Mucosa of gallbladder (tissue), 1 donor: ENCODE measurements at places on chromosomes 4 and X.

GRCh38 chr4:147683188-147683591 lies 773 bp downstream of the PRMT9 start:
- no peak for DNase-seq

- DNase-seq, result no peak
Measured at GRCh38 chr4:184684491-184685189, 35.1 kb downstream of the PRIMPOL start.

DNA sequence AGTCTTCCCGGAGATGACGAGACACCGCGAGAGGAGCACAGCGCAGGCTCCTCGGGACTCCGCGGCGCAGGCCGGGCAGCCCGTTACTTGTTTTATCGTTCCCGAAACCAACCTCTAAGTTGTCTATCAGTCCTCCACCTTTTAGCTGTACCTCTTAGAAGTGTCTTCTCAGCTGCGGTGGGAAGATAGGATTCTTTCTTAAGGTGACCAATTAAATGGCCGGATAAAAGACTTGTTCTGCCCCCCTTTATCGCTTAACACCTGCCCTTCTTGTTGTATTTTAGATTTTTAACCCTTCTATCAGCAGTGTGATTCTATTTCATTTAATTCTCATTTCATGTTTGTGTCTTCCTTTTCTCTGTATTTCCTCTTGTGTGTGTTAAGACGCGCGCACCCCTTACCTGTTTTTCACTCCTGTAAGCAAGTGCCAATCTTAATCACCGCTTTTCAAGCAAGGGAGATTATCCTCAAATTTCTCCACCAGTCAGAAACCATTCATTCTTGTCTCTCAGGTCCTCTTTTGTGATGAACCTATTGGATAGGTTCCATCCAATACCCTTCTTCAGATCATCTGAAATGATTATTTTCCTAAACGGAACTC lies at the start of gene SLC9B2:
SLC9B2 (minus strand) TSS at position 15 of the 601 bp plus-strand sequence. CDS start 9,211 bp downstream, outside the sequence.
- DNase-seq, result no peak

- no peak for DNase-seq
Measured at GRCh38 chr4:70927502-70928137, 25.5 kb downstream of the MOB1B start.

GRCh38 chrX:56564921-56565840 lies 1.8 kb downstream of the UBQLN2 start:
- no peak for DNase-seq

- no peak for DNase-seq
Measured at GRCh38 chr4:16667464-16667863, 231.0 kb downstream of the LDB2 start.

DNA sequence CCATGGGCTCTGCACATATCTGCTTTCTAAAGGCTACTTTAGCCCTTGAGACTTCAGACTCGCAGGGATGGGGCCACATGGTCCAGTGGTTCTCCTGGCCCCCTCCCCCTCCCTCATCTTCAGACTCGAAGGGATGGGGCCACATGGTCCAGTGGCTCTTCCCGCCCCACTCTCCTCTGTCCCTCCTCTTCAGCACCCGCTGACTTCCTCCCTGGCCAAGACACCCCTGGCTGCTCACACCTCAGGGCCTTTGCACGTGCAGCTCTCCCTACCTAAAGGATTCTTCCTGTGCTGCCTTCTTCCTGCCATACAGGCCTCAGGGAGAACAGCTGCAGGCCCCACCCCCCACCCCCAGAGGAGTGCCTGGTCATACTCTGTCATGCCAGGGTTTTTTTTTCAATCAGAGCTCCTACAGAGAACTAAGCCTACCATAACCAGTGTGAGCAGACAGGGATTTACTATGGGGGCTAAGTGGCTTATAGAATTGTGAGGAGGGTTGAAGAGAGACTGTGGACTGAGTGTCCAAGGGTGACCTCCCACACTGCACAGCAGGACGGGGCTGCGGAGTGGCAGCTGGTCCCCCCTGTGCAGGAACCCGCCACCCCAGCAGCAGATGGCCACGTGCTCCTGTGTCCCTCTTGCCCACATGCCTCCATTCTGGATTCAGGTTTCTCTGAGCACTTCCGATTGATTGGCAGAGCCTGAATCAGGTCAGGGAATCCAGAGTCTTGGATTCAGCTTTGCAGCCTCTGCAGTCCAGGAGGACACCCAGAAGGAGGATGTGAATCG lies 6.1 kb upstream of the SPON2 start:
- DNase-seq, result no peak

GRCh38 chr4:116636917-116637316 lies 448.5 kb downstream of the TRAM1L1 start:
- DNase-seq, result no peak

GRCh38 chr4:88158038-88158488 lies 376 bp downstream of the ABCG2 start:
- DNase-seq, result no peak

DNA sequence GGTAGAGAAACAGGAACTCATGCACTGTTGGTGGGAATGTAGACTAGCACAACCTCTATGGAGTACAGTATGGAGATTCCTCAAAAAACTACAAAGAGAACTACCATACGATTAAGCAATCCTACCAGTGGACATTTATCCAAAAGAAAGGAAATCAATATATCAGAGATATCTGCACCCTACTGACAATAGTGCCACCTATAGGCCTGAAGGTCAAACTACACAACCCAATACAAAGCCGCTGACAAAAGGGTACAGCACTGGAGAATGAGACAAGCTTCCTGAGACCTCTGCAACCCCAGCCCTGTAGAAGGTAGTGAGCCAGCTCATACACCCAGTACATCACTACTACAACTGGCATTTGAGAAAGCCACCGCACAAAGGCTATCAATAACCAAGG lies 67.1 kb downstream of the CBR4 start:
- DNase-seq, result no peak

DNA sequence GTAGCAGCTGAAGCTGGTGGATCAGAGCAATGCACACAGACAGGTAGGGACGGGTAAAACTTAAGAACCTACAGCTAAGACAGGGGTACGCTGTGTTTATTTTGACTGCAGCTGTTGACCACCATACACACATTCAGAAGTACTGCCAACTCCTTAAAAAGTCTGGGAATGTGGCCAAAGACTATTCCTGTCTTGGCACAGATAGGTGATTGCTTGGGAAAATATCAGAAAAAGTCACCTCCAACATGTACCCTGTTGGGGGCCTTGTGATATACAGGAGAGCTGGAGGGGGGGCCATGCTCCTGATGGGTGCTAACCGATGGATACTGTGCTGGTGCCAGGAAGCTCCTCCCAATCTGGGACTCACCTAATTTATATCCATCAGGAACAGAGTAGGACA lies 121.2 kb downstream of the VCX2 start:
- no peak for DNase-seq

- DNase-seq, result peak; percentile 21
Measured at GRCh38 chrX:102712216-102712966, at the start of gene GPRASP2. Gene GPRASP2 (plus strand): TSS chrX:102712448. CDS start chrX:102714870, 2,422 bp downstream.

- no peak for DNase-seq
Measured at GRCh38 chrX:97842468-97843199, 958.9 kb downstream of the RPA4 start.

- DNase-seq, result no peak
Measured at GRCh38 chr4:145505995-145506394, 24.3 kb downstream of the SMAD1 start.

DNA sequence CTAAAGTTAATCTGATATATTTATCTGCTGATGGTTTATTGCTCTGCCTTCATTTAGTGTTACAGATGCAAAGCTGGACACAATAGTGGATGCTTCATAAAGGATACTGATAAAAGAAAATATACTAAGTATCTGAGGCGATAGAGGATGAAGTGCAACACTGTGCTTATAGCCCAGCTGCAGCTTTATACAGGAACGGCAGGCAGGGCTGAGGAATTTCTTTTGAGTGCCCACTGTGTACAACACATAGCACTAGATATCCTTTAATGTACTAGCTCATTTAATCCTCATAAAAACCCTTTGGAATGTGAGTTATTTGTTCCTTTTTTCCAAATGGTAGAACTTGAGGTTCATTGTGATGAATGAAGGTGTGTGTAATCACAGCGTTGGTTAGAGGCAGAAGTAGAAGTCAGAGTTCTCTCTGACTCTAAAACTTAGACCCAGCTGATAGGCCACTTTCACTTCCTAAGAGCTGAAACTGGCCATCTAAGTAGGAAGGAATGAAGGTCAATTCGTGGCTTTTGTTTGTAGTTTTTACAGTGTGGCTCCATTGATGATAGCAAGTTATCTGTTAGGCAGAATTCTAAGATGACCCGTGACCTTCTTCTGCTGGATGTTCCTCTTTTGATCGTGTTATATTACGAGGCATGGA lies 138.0 kb downstream of the VEGFC start:
- DNase-seq, result no peak

DNA sequence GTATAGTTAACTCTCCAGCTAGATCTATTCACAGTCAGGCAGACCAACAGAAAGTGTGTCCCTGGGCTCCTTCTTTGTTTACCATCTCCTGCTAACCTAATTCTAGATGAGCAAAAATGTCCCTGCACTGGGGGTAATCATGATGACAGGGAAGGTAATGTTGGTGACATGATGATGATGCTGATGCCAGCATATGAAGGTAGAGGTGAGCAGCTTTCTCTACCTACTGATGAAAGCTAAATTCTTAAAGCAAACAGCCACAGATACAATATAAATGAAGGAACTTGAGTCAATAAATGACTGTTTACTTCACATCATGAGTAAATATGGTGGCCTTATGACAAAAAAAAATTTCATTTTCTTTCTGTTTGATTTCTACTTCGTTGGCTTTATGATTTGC lies 78.5 kb downstream of the NKX6-1 start:
- DNase-seq, result no peak

DNA sequence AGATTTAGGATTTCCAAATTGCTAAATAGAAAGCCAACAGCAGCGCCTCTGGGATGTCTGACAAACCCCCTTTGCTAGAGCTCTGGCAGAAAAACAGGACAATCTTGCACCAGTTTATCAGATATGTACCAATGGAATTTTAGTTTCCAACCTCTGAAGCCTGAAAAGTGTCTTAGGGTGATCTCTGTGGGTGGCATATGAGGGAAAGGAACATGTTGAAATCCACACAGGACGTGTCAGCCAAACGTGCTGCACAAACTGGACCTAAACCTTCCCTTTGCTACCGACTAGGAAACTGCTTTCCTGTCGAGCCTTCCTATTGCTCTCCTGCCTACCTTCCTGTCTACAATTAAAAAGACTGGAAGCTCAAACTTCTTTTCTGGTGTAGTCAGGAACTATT lies 53.5 kb downstream of the REELD1 start:
- DNase-seq, result no peak

- no peak for DNase-seq
Measured at GRCh38 chr4:105248613-105249012, 101.9 kb downstream of the TET2 start.

DNA sequence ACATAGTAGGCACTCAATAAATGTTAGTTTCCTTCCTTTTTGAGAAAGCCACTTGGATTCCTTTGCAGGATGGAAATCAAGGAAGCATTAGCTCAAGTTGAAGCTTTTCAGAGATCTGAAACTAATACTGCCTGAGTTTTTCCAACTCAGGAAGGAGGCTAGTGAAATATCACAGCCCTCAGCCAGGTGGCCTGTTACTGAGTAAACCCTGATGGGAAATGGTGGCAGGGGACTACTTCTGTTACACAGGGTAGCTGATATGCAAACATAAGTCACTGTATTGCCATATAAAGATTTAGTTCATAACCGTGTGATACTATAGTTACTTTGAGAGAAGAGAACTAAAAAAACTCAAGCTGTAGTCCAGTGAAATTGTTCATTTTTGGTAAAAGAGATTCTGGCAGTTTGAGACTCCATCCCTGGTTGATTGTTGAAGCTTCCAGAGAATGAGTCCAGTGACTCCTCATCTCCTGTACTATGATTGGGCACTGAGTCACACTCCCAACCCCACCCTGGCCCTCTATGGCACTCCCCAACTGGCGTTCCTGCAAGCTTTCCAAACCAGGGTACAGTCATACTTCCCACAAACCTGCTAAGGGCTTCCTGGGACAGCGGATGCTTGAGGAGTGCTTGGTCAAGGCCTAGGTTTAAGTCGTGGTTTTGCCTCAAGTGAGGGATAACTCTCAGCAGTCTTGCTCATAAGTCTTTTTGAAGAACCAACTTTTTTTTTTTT lies 81.8 kb downstream of the MID1IP1 start:
- DNase-seq, result no peak

DNA sequence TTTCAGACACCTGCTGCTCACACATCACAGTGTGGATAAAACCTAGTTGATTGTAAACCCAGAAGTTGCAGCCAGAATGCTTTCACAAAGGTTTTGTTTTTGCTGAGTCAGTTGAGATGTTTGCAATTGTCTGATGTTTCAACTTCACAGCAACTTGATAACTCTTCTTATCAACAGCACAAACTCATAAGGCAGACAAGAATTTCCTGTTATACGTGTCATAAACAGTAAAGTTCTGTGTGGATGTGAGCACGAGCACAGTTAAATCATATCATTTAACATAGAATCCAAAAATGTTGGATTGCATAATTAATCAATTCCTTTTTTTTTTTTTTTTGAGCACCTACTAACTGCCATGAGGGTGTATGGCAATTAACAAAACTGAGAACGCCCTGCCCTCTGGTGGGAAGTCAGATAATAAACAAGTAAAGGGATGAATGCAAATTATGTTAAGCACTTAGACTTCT lies 512.2 kb downstream of the PDHA2 start:
- no peak for DNase-seq

GRCh38 chr4:138959097-138959815 lies 56.3 kb upstream of the NOCT start:
- DNase-seq, result no peak

DNA sequence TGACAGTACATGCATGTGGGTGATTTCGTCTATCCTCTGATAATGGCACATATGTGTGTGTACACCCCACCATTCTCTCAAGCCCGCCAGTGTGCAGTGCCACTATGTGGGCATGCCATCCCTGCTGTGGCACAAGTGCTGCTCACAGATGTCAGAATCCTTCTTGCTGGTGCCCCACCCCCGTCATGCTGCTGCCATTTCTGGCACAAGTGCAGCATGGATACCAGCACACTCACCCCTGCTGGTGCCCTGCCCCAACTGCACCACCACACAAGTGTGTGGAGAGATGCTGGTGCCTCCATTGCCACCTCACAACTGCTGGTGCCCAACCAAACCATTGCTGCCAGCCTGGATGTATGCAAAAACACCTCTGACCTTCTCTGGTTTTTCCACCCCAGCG lies 1133.8 kb downstream of the TECRL start:
- no peak for DNase-seq

- DNase-seq, result no peak
Measured at GRCh38 chr4:749698-750666, 44.4 kb downstream of the PCGF3 start.

- no peak for DNase-seq
Measured at GRCh38 chrX:93580634-93581033, 92.7 kb downstream of the NAP1L3 start.

- no peak for DNase-seq
Measured at GRCh38 chr4:63786171-63786570, 623.1 kb downstream of the TECRL start.

- no peak for DNase-seq
Measured at GRCh38 chr4:11368701-11369115, 60.0 kb downstream of the HS3ST1 start.

GRCh38 chr4:123986268-123986798 lies 589.7 kb downstream of the SPRY1 start:
- peak; percentile 33 for DNase-seq

DNA sequence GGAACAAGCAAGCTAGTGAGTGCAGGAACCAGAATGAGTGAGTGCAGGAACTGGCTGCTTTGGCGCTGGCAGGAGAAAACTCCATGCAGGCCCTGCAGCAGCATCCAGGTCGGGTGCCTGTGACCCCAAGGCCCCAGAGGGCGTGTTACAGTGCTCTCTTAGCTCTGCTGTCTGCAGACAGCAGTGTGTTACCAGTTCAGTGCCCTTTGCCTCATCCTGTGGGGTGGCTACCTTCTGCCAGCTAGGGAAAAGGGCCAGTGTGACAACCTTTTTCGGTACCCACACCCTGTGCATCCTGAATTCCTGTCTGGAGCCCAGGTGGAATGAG lies 202.3 kb upstream of the SMIM31 start:
- no peak for DNase-seq
